ENCODE measurements at places on chromosomes 7 and 10. TPM values are rescaled to one million over a fixed set of nuclear protein-coding genes. Genes with fewer than 3 reads are reported as not detected.

LRRC27 gene
- 4.0 TPM for total RNA-seq

NYAP1 gene
- total RNA-seq, result 2.9 TPM

HECW1 gene
- total RNA-seq, result not detected

ZNF479 gene
- total RNA-seq, result not detected

AKR1C4 gene
- total RNA-seq, result not detected

PDGFA gene
- total RNA-seq, result 87.3 TPM

OR9A2 gene
- not detected for total RNA-seq

NUP42 gene
- 33.5 TPM for total RNA-seq

GPR85 gene
- total RNA-seq, result 0.30 TPM

HILPDA gene
- 8.7 TPM for total RNA-seq

GJD4 gene
- not detected for total RNA-seq

NRCAM gene
- total RNA-seq, result 26.8 TPM

CLDN3 gene
- total RNA-seq, result 1.2 TPM
